ENCODE measurements at places on chromosomes 5 and 9.

- no peak for DNase-seq
Observed at GRCh38 chr5:146753641-146754040, 124.9 kb downstream of the PPP2R2B start.

DNA sequence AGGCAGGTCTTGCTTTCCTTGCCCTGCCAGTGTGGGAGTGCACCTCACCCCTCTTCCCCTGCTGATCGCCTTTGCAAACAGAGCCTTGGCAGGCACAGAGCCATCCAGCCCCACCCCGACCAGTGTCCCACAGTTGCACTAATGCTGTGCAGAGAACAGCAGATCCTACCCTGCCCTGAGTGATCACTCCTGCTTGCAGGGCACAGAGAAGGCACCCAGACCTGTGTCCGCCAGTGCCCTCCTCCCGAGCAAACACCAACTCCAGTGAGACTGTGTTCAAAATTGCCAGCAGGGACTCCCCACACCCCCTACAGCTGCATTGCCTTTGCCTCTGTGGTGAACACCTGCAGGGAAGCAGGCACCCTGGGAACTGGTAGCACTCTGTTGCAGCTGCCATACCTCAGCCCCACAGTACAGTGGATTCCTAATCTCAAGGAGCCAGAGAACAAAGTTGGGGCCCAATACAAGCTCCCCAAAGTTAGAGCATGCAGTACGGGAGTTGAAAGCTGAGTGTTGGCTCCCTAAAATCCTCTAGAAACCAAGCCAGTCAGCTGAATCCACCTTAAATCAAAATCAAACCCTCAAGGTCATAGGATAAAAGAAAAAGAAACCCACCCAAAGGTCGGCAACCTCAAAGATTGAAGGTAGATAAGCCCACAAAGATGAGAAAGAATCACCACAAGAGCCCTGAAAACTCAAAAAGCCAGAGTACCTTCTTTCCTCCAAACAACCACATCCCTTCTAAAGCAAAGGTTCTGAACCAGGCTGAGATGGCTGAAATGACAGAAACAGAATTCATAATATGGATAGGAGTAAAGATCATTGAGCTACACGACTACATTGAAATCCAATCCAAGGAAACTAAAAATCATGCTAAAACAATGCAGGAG, 92.9 kb upstream of the PIK3R1 start:
- DNase-seq = no peak

DNA sequence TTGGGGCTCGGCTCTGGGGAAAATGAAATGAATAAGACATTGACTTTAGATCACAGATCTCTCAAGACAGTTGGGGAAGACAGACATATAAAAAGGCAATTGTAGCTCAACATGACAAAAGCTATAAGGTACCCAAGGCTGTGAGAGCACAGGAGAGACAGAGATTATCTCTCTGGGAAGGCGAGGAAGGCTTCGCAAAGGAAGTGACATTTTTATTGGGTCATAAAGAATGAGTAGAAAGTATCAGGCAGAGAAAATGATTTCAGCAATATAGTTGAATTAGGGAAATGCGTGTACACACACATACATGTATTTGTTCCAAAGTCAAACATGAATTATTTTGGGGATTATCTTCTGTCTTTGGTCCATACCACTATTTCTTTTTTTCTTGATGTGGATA, 381.8 kb upstream of the ADAMTSL1 start:
- no peak for DNase-seq

DNA sequence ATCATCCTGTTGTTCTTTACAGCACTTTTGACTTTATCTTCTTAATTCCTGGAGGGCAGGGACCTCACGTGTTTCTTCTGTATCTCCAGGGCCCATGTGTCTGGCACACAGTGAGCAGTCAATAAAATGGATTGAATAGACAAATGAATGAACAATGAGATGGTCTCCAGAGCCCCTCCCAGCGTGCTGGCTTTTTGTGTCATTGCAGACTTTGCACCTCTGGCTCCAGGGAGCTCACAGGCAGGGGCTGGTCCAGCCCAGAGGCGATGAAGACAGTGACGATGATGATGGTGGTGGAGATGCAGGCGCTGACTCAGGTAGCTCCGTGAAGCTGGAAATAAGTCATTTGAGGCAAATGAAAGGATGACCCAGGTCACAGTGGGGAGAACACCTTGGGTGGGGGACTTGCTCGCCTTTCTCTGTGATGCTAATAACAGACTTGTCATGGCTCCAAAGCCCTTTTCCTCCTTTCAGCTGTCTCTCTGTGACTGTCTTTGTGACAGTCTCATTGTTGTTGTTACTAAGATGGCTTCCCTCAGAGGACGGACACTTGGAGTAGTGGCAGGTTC, 30.4 kb upstream of the FABP6 start:
- no peak for DNase-seq
